ENCODE measurements at places on chromosomes 7 and 10. TPM values are rescaled to one million over a fixed set of nuclear protein-coding genes. Genes with fewer than 3 reads are reported as not detected.

Gene RPEL1
- total RNA-seq = 0.07 TPM

Gene DYNC1I1
- 0.21 TPM for total RNA-seq

Gene THSD7A
- 1.7 TPM for total RNA-seq

Gene EGR2
- total RNA-seq = 0.33 TPM

Gene JAZF1
- total RNA-seq = 6.3 TPM

Measured in A549 treated with Mapracorat at 1 μM for 4 hours (cell line).